ENCODE measurements at places on chromosomes 6 and 20. TPM values are rescaled to one million over a fixed set of nuclear protein-coding genes. Genes with fewer than 3 reads are reported as not detected.
A peak's percentile ranks its signal among the peaks of the same experiment; 100 is the strongest.

GRCh38 chr20:20012541-20012940, 4.6 kb upstream of the NAA20 start:
- DNase-seq = no peak

- no peak for DNase-seq
Observed at GRCh38 chr20:38892091-38892981, 33.9 kb upstream of the FAM83D start.

DNA sequence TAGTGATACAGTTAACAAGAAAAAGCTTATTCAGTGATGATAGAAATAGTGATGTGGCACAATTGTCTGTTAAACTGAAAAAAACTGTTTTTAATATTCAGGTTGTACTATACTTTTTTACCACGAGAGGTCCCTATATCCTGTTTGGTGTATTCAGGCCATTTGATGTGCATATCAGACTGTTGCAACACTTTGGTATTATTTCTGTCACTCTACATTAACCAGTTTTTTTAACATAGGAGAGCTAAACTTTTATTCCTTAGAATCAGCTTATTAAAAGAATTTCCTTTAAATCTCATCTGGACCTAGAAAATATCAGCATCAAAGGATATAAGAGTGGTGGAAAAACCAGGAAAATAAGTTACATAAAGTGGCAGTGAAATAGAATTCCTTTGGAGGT, 36.8 kb downstream of the TSPYL4 start:
- DNase-seq = no peak

DNA sequence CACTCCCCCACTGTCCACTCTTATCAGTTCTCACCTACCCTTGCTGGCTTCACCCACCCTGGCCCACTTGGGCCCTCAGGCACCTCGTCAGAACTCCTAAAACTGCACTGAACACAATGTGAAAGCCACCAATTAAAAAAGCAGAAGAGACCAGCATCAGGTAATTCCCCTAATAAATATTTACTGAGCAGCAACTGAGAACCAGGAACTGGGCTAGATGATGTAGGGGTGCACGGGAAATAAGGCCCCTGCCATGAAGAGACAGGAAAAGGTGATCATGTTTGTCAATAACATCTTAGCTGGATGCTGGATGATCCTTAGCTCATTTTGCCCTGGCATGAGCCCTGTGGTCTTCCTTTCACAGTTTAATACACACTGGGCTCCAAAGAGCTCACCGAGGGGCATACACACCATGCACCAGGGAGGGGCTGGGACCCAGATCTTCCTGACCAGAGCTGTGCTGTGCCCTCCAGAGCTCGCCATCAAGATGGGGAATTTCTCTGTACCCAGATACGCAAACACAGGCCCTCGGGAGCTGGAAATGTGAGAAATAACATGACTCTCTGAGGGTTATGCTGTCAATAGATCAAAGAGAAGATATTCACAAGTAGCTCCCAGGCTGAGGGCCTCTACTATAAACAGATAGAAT, 113.6 kb upstream of the SLC22A16 start:
- DNase-seq = no peak

GRCh38 chr20:57658447-57658832, 38.2 kb upstream of the ZBP1 start:
- peak; percentile 16 for DNase-seq

HDDC2 gene
- total RNA-seq = 21.0 TPM

BTNL2 gene
- total RNA-seq = not detected

EYA2 gene
- 0.17 TPM for total RNA-seq
